ENCODE measurements at places on chromosomes 12 and 14.

GRCh38 chr14:69615496-69616407 lies 4.4 kb downstream of the SUSD6 start:
- DNase-seq: peak; percentile 37

- DNase-seq: no peak
Measured at GRCh38 chr12:115885040-115885690, 392.3 kb downstream of the MED13L start.

DNA sequence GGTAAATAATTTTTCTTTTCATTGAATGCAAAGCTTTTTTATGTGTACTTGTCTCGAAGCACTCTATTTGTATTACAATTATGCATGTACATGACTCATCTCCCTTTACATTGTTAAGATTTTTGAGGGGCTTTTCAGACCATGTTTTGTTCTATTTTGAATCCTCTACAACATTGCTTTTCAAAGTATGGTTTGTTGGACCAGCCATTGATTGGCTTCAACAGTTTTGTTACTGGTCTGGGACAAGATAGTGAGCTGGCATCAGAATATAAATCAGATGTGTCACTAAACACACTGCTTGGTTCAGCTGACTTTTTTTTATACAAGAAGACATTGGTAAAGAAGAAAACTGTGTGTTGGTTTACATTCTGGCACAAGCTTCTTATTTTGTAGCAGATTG lies 122.3 kb downstream of the MON2 start:
- DNase-seq: no peak

- DNase-seq: no peak
Measured at GRCh38 chr12:70691018-70691672, 53.9 kb upstream of the PTPRB start.

- DNase-seq: no peak
Measured at GRCh38 chr12:33330940-33331339, 108.7 kb downstream of the SYT10 start.

- DNase-seq: no peak
Measured at GRCh38 chr12:68490476-68490875, 120.2 kb upstream of the RAP1B start.

GRCh38 chr12:92414170-92415070 lies 268.8 kb upstream of the BTG1 start:
- no peak for DNase-seq

- DNase-seq: no peak
Measured at GRCh38 chr12:69991690-69992288, 166.8 kb downstream of the MYRFL start.

- no peak for DNase-seq
Measured at GRCh38 chr14:75299059-75299458, 20.4 kb downstream of the FOS start.

DNA sequence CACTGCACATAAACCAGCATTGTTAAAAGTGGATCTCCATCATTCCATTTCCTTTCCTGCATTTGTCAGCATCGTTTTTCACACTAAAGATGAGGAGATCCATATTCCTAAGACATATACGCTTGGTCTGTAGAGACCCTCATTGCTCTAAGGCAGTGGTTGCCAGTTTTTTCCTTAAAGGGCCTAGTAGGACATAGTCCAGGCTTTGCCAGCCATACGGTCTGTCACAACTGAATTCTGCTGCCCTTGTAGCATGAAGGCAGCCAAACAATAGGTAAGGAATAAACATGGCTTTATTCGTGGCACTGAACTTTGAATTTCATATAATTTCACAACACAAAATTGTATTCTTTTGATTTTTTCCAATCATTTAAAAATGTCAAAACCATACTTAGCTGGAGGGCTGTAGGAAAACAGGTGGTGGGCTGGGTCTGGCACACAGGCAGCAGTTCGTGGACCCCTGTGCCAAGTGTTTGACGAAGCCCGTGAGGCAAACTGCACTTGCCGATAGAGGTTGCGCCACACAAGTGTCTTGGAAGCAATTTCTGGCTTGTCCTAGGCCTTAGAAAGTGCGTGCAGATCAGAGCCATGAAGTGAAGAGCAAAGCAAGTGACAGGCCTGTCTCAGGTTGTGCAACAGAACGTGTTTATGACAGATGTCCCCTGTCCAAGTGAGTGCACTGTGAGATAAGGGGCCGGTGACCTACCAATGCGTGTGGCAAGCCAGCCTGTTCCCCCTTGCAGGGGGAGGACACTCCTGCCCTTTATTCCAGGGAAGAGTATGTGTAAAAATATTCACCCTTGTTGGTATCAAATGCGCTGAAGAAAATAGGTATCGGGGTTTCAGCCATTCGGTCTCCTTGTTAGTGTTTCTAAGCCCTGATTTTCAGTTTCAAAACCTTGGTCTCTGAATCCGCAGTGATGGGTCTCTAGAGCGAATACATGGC lies 916 bp upstream of the CHPT1 start:
- no peak for DNase-seq

GRCh38 chr12:3262470-3262869 lies 185.3 kb downstream of the TSPAN9 start:
- DNase-seq: no peak

GRCh38 chr12:67358781-67359338 lies 89.7 kb downstream of the CAND1 start:
- no peak for DNase-seq

- DNase-seq: no peak
Measured at GRCh38 chr14:54796961-54797360, 105.7 kb downstream of the GCH1 start.

DNA sequence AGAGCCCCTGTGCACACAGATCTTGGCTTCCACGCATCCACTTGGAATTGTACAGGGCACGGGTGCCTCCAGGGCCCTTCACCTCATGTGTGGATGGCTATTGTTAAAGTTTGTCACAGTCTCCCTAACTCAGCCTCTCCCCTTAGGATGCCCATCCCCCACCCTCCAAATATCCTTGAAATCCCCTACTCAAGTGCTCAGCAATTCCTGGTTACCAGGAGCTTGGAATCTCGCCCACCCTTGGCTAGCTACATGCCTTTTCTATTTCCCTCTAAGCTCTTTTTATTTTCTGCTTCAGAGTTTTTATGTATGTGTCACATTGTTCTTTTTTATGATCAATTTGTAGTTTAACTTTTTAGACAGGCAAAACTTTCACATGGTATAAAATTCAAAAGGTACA lies 13.0 kb upstream of the NR1H4 start:
- no peak for DNase-seq

DNA sequence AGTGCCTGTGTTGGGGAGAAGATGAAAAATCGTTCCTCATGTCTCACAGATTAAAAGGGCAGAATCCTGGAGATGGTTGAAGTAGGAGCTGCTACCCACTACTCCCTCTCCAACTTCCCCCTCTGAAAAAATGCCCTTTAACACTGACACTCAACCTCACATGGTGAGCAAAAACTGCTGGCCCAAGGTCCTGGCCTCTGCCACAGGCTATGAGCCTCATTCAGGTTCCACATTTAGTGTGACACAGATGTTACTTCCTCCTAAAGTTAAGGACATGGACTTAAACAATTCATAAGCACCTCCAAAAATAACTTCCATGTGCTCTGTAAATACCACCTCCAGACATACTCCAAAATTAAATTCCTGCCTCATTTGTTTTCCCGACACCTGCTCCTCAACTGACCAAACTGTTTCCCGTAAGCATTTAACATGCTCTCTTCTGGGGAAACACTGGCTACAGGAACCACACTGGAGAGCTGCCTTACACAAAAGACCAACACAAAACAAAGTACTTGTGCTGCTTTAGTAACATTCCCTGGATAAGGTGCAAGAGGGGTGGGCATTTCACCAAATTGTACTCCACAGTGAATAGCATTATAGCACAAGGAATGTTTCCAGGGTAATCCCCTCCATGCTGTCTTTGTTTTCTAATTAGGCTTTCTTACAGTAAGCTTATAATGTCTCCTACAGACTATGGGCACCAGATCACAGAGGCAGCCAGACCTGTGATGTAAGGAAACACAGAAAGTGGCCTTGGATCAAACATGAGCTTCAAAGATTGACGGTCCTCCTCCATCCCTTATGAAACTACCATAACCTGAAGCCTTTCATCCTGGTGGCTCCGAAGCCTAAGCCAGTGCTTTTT lies 57.0 kb downstream of the PHLDA1 start:
- no peak for DNase-seq

DNA sequence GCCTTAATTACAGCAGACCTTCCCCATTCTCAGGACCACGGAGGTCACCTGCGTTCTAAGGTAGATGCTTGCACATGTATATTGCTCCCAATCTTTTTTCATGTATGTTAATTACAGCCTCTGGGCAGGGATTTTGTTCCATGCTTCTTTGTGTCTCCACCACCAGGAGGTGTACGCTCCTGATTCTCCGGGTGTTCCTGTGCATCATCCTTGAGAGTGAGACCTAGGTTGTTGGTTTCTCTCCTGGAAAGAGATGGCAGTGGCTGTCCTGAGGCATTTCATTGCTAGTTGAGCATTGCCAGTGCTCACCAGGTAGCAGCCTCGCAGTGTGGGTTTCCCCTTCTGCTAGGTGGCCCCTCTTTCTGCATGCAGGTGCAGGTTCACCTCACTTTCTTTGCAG lies 52.8 kb downstream of the KCNK13 start:
- DNase-seq: no peak

DNA sequence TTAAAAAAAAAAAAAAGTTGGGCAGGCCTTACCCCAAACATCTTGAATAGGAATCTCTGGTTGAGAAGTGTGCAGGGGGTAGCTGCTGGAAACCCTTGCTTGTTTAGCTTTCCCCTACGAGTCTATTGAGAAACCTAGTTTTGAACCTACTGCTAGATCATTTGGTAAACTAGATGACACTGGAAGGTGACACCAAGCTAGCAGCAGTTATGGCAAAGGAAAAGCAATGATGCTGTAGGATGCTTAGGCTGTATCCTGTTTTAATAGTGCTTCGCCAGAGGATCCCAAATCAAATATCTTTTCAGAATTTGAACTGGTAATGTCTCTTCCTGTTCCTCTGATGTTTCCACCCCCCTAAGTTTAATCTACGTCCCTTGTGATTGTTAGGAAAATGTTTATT lies 5.5 kb upstream of the PCED1B start:
- no peak for DNase-seq

DNA sequence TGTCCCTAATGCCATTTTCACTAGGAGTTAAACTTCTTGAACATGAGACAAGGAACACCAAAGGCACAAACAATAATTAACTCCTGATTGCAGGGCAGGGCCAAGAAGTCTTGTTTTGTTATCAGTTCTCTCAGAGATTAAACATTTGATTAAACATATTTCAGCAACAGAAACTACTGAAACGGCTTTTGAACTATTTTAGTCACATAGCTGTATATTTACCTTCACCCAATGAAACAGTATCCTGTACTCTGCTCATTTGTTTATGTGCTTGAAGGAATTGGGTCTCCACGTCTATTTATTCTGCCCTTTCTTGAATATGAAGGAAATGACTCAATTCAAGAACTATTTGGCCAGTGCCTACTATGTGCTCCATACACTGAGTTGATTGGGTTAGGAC lies 51.3 kb upstream of the PTCSC3 start:
- DNase-seq: no peak

DNA sequence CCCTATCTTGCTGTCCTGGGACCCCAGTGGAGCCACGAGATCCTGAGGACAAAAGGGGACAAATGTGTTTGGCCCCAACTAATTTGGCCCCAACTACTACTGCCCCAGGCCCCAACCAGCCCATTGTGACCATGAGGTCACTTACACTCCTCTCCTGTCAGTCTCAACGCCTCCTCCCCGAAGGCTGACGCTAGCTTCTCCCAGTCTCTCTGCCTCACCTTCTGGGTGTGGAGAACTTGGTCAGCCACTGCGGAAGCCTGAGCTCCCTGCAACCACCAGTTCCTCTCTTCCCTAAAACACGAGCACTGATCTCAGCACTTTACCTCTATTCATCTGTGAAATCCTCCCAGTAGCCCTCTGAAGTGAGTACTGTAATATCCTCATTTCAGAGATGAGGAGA lies 13.3 kb downstream of the FAM181A start:
- no peak for DNase-seq

DNA sequence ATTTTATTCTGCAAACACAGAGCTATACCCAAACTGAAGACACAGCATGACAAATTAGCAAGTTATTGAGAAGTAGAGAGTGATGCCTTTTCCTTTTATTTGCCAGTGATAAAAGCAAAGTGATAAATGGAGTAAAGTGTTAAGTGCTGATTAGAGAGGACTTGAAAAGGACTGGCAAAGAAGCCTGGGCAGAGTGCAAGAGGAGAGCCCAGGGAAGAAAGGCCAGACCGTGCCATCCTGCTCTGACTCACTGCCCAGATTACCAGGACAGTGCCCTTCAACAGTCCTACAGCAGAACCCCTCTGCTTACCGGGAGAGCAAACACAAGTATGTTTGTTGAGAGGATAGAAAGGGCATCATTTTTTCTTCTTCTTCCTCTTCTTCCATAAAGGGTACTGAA lies 106.5 kb downstream of the ETV6 start:
- no peak for DNase-seq

GRCh38 chr12:27937768-27938167 lies 34.8 kb downstream of the PTHLH start:
- DNase-seq: no peak

GRCh38 chr12:131740626-131741025 lies 29.7 kb downstream of the SFSWAP start:
- no peak for DNase-seq

DNA sequence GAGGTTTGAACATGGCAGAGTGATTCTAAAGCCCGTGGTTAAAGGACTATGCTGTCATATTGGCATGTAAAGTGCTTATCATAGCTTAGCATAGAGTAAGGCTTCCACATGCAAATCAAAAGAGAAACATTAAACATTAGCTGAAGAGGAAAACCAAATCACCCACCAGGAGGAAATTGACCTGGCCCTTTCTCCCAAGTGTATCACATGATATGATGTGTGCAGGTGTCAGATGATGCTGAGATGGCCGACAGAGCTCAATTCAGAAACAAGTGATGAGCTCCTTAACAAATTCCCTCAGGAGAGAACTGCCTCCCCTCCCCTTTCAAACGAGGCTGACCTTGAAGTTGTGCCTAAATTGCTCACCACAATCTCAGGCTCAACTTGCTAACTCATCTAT lies 217.1 kb upstream of the BTG1 start:
- DNase-seq: no peak

DNA sequence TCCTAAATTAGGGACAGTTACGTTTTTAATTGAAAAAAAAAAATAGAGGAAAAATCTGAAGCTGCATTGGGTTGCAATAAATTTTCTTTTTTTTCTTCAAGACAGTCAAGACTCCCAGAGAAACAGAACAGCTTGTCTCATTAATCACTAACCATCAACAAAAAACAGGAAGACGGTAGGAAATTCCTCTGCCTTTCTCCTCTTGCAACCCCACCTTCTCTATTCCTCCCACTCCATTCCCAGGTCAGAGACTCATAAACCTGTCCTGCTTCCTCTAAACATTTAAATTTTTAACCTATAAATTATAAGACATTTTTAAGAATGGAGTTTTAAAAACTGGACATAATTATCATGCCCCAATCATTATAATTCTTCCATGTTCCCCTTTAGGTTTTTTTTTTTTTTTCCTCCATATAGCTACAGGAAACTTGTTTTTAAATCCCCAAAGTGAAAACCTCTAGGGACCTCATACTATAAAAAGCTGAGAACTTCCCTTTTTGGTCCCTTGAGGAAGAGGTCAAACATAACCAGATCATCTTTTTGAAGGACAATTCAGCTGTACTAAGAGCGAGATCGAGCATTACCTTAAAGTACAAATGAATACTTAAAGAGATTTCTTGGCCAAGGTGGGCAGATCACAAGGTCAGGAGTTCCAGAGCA lies 36.0 kb downstream of the CPM start:
- no peak for DNase-seq

Data from activated naive CD4-positive, alpha-beta T cell treated with Interleukin-2 at 50 U/mL for 16 hours (primary cell).